Stimulated activated CD4-positive, alpha-beta T cell treated with anti-CD3 and anti-CD28 coated beads, Interleukin-2, amount 100 ng/mL, for 4 hours (primary cell): ENCODE measurements at places on chromosomes 16 and 17.
A peak's percentile ranks its signal among the peaks of the same experiment; 100 is the strongest.

DNA sequence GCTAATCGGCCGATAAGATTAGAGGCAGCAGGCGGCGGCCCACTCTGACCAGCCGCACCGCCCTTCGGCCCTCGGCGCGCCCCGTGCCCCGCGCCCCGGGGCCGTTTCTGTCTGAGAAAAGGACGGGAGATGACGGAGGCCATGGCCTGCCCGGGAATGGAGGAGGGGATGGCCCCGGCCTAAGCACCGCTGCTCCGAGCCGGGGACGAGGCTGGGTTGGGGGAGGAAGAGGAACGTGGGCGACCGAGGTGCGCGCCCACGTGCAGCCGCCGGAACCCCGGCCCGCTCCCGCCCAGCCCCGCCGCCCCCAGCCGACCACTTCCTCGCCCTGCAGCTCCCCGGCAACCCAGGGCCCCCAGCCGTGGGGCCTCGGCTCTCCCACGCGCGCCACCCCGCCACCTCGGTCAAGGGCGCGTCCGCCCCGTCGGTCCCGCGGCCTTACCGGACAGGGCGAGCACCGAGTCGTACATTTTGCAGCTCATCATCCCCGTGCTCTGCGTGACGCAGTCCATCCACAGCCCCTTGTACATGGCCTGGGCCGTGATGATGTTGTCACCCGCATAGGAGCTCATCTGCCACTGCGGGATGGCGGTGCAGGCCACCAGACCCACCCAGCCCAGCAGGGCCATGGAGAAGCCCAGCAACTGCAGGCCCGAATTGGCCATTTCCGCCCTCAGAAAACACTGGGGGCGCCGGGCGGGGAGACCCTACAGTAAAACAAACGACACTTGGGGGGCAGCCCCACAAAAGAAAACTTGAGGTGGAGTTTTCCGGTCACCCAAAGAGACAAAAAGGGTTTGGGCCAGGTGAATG lies 693 bp downstream of the CLDN7 start:
- peak; percentile 47 for DNase-seq

DNA sequence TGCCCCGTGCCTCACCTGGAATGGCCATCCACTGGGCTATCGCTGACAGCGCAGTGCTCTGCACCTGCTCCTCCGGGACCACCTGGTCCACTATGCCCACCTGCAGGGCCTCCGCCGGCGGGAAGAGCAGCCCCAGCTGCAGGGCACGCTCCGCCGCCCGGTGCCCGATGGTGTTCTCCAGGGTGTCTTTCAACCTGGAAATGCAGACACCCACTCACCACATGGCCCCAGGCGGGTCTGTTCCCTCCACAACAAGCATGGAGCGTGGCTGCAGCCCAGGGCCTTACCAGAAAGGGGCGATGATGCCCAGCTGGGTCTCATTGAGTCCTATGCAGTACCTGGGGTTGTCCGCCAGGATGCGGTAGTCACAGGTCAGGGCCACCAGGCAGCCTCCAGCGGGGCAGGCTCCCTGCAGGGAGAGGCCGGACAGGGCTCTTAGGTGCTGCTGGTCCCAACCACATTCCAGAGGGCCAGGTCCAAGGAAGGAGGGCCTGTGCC lies 6.8 kb downstream of the DNASE1L2 start:
- DNase-seq, result no peak

DNA sequence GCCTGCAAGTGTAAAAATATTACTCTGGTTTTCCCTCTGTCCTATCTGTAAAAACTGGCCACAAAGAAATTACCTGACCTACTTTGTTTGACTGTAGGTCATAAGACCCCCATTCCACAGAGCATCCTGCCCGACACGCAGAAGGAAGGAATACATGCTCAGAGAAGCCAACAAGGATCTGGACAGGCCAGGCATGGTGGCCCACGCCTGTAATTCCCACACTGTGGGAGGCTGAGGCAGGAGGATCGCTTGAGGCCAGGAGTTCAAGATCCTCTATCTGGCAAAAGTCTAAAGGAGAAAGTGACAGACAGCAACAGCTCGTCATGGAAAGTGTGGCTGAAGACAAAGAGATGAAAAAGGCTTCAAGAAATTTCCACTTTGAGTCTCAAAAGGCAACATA lies 78.2 kb upstream of the RNU2-1 start:
- no peak for DNase-seq

DNA sequence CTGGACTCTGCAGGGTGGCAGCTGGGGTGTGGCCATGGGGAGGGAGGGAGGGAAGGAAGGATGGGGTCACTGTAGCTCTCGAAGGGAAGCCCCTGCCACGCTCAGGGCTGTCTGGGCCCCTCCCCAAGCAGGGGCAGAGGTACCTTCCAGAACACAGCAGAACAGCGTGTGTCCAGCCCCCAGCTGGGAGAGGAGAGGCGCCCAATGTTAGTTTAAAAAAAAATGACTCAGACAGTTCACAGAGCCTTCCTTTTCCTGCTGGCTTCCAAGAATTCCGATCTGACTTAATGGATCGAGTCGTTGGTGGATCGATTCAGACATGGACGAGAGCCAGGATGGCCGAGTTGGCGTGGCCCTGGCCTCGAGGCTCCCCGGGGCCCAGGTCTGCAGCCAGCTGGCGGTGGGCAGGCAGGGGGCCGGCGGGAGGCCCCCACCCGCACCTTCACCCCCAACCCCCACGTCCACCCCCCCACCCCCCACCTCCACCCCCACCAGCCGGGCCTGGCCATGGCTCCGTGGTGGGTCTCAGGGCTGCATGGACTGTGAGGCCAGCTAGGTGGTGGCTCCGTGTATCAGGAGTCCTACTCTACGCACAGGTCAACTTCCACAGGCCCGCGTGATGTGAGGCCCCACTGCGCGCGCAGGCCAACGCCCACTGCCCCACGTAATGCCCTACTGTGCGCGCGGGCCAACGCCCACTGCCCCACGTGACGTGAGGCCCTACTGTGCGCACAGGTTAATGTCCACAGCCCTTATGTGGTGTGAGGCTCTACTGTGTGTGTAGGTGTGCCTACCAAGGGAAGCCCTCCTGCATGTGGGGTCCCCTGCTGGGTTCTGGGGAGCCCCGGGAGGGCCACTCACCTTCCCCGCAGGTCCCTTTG lies 21.8 kb downstream of the CACNA1H start:
- no peak for DNase-seq

DNA sequence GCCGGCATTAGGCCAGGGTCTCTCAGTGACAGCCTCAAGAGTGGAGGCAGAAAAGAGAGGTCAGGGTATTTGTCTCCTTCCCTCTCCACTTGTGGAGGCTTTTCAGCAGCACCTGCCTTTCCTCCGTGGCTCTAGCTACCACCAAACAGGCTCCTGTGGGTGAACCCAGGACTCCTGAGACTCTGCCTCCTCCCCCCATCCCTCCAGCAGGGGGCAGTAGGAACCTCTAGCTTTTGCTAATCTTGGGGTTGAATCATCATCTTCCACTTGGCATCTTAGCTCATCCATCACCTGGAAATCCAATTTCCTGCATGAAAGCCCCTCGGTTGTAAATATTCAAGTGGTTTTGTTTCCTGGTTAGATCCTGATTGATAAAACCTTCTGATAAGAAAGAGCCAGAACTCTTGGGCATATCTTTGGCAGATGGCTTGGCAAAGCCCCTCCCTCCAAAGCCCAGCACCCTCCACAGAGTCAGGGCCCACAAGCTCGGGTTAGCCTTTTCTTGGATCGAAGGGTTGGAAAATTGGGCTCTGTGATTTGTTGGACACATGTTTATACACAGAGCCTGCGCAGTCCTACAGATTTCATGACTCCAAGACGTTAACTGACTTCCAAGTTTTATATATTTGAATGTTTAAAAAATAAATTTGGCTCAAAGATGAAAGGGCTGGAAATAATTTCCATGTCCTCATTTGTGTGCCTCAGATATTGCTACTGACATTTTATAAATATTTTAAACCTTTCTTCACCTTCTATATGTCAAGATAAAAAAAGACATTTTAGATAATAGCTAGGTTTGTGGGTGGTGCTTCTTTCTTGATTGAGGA lies 322.1 kb downstream of the MAP2K4 start:
- DNase-seq, result no peak

GRCh38 chr16:88316151-88316550 lies 66.6 kb upstream of the ZNF469 start:
- DNase-seq, result no peak

GRCh38 chr17:82230609-82231311 lies 1.9 kb downstream of the SLC16A3 start:
- DNase-seq, result no peak

DNA sequence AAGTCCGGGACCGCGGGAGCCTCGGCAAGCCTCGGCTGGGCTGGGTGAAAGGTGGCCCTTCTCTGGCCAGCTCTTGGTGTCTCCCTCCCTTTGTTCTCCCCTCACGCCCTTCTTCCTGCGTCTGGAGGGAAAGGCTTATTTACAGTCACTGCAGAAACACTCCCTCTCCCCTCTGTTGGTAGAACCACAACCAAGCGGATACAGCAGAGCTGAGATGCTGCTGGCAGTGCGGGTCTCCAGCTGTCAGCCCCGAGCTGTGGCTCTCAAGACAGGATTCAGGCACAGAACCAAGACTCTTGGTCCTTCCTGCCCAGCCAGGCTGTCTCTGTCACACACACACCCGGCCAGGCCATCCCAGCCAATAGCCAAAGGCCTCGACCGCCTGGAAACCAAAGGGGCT lies 133.3 kb downstream of the ENGASE start:
- DNase-seq, result no peak

- DNase-seq, result no peak
Observed at GRCh38 chr16:84486551-84487235, 17.8 kb downstream of the MEAK7 start.

- DNase-seq, result no peak
Observed at GRCh38 chr17:72535779-72536178, 415.0 kb downstream of the SOX9 start.

DNA sequence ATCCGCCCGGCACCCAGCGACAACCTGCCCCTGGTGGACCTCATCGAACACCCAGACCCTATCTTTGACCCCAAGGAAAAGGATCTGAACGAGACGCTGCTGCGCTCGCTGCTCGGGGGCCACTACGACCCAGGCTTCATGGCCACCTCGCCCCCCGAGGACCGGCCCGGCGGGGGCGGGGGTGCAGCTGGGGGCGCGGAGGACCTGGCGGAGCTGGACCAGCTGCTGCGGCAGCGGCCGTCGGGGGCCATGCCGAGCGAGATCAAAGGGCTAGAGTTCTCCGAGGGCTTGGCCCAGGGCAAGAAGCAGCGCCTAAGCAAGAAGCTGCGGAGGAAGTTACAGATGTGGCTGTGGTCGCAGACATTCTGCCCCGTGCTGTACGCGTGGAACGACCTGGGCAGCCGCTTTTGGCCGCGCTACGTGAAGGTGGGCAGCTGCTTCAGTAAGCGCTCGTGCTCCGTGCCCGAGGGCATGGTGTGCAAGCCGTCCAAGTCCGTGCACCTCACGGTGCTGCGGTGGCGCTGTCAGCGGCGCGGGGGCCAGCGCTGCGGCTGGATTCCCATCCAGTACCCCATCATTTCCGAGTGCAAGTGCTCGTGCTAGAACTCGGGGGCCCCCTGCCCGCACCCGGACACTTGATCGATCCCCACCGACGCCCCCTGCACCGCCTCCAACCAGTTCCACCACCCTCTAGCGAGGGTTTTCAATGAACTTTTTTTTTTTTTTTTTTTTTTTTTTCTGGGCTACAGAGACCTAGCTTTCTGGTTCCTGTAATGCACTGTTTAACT lies 1.0 kb downstream of the NOG start:
- DNase-seq, result peak; percentile 9

GRCh38 chr17:65191811-65192740 lies 54.9 kb downstream of the RGS9 start:
- no peak for DNase-seq

- DNase-seq, result no peak
Observed at GRCh38 chr16:26709754-26710153, 357.0 kb upstream of the C16orf82 start.

DNA sequence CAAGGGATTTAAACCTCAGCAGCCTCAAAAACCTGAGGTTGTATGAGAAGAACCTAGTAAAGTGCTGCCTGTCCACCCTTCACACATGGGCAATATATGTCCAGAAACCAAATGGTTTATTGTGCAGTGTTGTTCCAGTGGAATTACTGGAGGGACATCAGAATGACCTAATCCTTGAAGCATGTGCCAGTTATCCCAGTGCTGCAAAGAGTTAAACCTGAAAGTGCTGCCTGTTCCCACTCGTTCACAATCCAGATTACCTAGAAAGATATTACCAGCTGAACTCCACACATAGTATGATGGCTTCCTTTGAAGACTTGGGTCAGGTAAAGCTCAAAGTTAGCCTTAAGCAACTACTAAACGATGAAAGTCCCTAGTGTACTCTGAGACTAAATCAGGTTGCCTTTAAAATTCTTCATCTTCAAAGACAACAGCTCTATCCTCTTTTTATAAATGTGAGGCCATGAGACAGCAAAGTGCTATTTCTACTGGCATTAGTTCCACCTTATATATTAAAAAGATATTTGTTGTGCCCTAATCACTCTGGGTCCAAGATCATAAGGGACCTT lies 133.1 kb downstream of the SNX11 start:
- DNase-seq, result no peak

- no peak for DNase-seq
Observed at GRCh38 chr16:75653922-75654321, 6.3 kb downstream of the TERF2IP start.

DNA sequence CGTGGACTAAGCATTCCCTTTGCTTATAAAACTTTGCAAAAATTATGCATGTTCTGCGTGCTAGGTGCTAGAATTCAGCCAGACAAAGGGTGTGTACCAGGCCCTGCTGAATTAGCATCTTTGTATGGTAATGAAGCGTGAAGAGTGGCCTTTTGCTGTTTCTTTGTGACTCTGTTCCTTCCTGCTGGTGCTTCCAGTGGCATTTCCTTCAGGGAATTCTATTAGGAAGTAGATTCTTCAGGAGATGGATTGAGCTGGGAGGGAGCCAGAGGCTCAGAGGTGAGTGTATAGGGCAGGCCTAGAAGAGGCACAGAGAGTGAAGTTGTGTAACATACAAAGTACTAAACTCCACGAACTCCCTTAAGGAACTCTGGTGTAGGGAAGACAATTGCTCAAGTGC lies 73.9 kb upstream of the ASIC2 start:
- no peak for DNase-seq

GRCh38 chr16:23519282-23519681 lies 9.0 kb upstream of the GGA2 start:
- no peak for DNase-seq

- DNase-seq, result no peak
Observed at GRCh38 chr17:12431188-12431587, 234.5 kb upstream of the MYOCD start.

- no peak for DNase-seq
Observed at GRCh38 chr16:19733551-19733950, 15.5 kb downstream of the IQCK start.

DNA sequence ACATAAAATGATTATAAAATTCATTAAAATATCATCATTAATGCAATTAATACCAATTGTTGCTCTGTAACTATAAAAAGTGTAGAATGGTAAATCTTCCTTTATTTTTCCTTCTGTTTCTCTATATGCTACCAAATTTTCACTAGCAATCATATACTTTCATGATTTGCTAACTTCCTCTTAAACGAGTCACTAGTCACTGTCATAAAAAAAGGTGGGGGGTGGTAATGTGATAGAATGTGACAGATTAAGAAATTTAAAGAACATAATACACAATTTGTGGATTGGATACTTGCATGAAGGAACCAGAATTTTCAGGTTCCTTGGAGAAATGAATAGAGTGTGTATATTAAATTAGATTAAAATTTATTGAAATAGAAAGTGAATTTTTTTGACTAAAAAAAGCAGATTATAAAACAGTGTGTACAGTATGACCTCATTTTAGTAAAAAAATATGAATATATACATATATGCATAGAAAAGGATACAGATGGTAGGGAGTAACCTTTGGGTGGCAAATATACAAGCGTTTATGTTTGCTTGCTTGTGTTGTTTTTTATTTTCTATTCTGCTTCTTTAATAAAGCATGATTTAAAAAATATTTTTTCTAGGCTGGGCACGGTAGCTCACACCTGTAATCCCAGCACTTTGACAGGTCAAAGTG lies 56.7 kb upstream of the C17orf78 start:
- DNase-seq, result no peak

- no peak for DNase-seq
Observed at GRCh38 chr17:173166-173911, 8.1 kb downstream of the DOC2B start.
